ENCODE measurements at places on chromosomes 1 and 21. TPM values are rescaled to one million over a fixed set of nuclear protein-coding genes. Genes with fewer than 3 reads are reported as not detected.

DNA sequence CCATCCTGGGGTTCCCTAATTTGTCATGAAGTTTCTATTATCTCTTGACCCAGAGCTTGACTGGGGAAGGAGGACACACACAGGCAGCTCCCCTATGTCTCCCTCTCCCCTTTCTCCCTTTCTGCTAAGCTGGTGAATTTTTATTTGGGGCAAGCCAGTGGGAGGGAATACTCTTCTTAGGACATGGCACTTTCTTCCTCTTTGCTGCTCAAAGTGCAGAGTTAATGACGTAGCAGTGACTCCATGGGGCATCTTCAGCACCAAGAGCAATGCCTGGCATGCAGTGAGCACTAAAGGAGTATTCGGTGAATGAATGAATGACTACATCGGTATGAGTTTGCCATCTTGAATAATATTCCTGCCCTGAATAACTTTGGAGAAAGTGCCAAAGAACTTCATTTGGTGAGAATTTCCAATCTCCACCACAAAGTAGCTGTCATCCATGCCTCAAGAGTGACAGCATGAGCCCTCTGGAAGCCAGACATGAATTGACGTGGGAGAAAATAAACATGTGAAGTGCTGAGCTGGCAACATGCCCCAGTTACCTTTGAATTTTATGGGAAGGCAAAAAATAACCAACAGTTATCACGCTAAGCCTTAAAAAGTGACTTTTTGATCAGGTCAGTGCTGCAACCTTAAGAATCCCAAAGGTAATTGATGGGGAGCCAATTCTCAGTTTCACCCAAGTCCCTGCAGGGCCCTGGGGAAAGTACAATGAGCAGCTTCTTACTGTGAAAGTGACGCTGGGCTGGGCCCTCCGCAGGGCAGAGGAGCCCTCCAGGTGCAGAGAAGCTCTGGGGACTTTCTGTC is 22.1 kb upstream of the ATF3 start:
- H3K27ac ChIP-seq = no peak overlapping the region
- no peaks in the 10 kb centered on the region for H3K36me3 ChIP-seq
- no peaks in the 10 kb centered on the region for H3K27me3 ChIP-seq
- DNase-seq = no peak

TMEM81 gene
- 3.3 TPM for total RNA-seq

DNA sequence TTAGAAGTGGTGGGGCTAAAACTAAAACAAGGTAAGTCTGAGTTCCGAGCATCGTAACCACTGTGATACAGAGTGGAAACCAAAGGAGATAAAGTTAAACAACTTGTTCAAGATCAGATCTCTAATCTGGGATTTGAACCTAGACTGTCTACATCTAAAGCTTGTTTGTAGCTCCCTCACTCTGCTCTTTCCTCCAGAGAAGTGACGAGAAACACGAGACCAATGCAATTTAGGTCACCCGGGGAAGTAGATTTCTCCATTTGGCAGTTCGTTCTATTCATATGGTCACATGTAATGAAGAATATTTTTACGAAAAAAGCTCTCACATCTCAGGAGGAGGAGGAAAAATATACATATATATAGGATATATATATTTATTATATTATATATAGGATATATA is 1.8 kb downstream of the ADORA3 start:
- no peaks in the 10 kb centered on the region for H3K27me3 ChIP-seq
- no peaks in the 10 kb centered on the region for H3K4me1 ChIP-seq
- no peak for DNase-seq
- H3K36me3 ChIP-seq = no peaks in the 10 kb centered on the region

SPRR2G gene
- not detected for total RNA-seq

DNA sequence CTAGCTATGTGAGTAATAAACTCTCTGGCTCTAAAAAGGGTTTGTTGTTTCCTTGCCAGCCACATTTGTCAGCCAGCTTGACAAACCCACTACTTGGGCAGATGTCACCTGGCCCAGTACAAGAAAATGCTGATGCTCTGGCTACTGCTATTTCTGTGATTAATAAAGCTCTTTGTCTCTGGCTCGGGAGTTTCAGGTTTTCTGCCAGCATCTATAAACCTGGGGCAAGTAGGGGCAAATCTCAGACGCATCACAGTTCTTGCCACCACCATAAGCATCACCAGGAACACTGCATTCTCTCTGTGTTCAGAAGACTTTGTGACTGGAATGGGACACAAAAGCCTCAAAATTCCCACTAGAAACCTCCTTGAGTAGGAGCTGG is 2.5 kb downstream of the ITLN2 start:
- no peak for DNase-seq
- H3K4me1 ChIP-seq = no peaks in the 10 kb centered on the region
- H3K27ac ChIP-seq = no peak overlapping the region
- H3K27me3 ChIP-seq = no peaks in the 10 kb centered on the region
- H3K36me3 ChIP-seq = no peaks in the 10 kb centered on the region

DNA sequence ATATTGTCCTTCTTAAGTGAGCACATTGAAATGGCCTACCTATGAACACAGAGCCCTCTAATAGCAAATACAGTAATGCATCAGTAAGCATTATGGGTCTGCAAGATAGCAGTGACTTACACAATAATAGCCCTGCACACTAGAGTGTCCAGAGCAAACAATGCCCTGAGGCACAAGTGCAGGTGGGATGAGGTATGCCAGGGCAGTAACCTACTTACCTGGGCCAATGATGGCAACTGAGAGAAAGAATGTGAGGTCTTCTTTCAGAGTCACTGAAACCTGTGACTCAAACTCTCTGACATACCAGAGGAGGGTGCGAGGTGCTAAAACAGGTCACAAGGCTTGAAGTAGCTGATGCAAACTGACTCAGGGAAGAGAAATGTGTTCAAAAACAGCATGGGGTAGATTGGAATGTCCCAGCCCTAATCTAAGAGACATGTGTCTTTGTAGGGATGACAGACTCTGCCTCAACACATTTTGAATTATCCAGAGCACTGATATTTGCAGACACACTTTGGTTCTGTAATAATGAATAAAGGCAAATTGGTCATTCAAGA is 168.5 kb upstream of the RUNX1 start:
- H3K36me3 ChIP-seq = no peaks in the 10 kb centered on the region
- no peaks in the 10 kb centered on the region for H3K27me3 ChIP-seq
- DNase-seq = no peak
- no peak overlapping the region for H3K27ac ChIP-seq

BTBD8 gene
- 3.7 TPM for total RNA-seq

DNA sequence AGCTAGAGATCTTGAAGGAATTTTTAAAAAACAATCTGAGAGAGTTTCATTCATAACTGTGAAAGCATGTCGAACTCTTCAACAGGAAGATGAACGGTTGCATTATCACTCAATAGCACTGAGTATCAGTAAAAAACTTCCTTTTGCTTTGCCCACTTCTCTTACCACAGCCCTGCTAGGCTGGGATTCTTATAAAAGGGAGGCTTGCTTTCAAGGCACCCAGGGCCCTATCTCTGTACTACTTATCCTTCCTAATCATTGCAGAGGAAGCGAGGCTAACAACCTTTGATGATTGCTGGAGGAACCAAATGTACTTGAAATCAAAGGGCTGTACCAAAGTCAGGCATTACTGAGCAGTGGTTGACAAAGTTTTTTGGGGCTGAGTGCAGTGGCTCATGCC is 71.2 kb downstream of the SNRPE start:
- no peak for DNase-seq
- H3K27me3 ChIP-seq = no peaks in the 10 kb centered on the region
- H3K4me3 ChIP-seq = no peak overlapping the region
- no peaks in the 10 kb centered on the region for H3K36me3 ChIP-seq
- no peak overlapping the region for H3K27ac ChIP-seq

- H3K27ac ChIP-seq = no peak overlapping the region
- H3K36me3 ChIP-seq = no peaks in the 10 kb centered on the region
- H3K4me1 ChIP-seq = no peaks in the 10 kb centered on the region
- H3K4me3 ChIP-seq = no peak overlapping the region
Observed at GRCh38 chr1:39926343-39926793, 24.7 kb upstream of the MYCL start.

CD247 gene
- 1.6 TPM for total RNA-seq

GRCh38 chr1:14897997-14898645 is 255.4 kb upstream of the TMEM51 start:
- no peak for DNase-seq
- no peaks in the 10 kb centered on the region for H3K27me3 ChIP-seq
- H3K36me3 ChIP-seq = no peaks in the 10 kb centered on the region
- no peaks in the 10 kb centered on the region for H3K4me1 ChIP-seq
- no peak overlapping the region for H3K4me3 ChIP-seq
- no peak overlapping the region for H3K27ac ChIP-seq

DNA sequence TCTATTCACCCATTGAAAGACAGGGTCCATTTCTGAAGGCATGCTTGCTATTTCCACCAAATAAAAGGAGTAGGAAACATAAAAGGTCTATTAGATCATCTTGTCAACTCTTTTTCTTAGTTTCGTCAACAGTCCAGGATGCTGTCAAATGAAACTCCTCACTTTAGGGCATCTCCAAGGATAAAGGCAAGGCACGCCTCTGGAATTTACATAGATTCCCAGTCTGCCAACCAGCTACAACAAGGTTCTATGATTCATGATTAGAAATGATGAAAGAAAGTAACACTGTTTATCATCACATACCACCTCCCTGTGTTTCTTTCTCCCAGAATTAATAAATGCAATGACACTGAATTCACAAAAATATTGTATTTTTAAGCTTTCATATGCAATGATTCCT is 636.3 kb downstream of the LTN1 start:
- no peaks in the 10 kb centered on the region for H3K27me3 ChIP-seq
- H3K4me3 ChIP-seq = no peak overlapping the region
- no peaks in the 10 kb centered on the region for H3K4me1 ChIP-seq
- H3K36me3 ChIP-seq = no peaks in the 10 kb centered on the region
- DNase-seq = no peak

DNA sequence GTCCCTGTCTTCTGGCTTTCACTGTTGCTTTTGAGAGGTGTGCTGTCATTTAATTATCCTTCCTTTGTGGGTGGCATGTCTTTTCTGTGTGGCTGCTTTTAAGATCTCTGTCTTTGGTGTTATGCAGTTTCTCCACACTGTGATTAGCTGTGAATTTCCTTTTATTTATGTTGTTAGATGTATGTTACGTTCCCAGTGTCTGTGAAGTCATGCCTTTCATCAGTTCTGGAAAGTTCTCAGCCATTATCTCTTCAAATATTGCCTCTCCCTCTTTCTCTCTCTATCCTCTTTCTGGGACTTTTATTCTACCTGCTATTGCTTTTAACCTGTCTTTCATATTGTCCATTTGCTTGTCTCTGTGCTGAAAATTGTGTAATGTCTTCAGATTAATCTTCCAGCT is 21.0 kb upstream of the CSF3R start:
- H3K4me3 ChIP-seq = no peak overlapping the region
- no peaks in the 10 kb centered on the region for H3K4me1 ChIP-seq
- no peak overlapping the region for H3K27ac ChIP-seq
- no peaks in the 10 kb centered on the region for H3K36me3 ChIP-seq
- H3K27me3 ChIP-seq = no peaks in the 10 kb centered on the region

CBR3 gene
- total RNA-seq = 7.3 TPM

DNA sequence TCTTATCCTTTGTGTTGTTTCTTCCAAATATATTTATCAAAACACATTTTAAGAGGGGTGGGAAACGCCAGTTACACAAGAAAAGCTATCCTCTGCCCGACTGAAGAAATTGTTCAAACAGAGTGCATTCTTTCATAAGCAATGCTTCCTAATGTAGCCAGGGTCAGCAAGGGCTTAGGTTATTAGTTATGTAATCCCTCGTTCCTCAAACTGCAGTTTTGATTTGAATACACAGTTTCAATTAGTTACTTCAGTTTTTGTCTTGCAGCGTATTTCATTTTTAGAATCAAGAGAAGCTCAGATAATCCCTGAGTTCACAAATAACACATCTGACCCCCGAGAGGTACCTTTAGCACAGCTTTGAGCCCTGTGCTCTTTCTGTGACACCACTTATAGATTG is 141.7 kb upstream of the NRIP1 start:
- no peaks in the 10 kb centered on the region for H3K36me3 ChIP-seq
- H3K4me3 ChIP-seq = no peak overlapping the region
- H3K27ac ChIP-seq = no peak overlapping the region
- no peak for DNase-seq
- H3K27me3 ChIP-seq = no peaks in the 10 kb centered on the region

- H3K4me1 ChIP-seq = no peaks in the 10 kb centered on the region
- no peak for DNase-seq
- H3K27me3 ChIP-seq = no peaks in the 10 kb centered on the region
- H3K4me3 ChIP-seq = no peak overlapping the region
Observed at GRCh38 chr1:30868833-30869435, 39.6 kb downstream of the SDC3 start.

UTS2 gene
- not detected for total RNA-seq

AJAP1 gene
- total RNA-seq = 2.0 TPM

OR2M4 gene
- total RNA-seq = not detected

THEM5 gene
- total RNA-seq = not detected

DNA sequence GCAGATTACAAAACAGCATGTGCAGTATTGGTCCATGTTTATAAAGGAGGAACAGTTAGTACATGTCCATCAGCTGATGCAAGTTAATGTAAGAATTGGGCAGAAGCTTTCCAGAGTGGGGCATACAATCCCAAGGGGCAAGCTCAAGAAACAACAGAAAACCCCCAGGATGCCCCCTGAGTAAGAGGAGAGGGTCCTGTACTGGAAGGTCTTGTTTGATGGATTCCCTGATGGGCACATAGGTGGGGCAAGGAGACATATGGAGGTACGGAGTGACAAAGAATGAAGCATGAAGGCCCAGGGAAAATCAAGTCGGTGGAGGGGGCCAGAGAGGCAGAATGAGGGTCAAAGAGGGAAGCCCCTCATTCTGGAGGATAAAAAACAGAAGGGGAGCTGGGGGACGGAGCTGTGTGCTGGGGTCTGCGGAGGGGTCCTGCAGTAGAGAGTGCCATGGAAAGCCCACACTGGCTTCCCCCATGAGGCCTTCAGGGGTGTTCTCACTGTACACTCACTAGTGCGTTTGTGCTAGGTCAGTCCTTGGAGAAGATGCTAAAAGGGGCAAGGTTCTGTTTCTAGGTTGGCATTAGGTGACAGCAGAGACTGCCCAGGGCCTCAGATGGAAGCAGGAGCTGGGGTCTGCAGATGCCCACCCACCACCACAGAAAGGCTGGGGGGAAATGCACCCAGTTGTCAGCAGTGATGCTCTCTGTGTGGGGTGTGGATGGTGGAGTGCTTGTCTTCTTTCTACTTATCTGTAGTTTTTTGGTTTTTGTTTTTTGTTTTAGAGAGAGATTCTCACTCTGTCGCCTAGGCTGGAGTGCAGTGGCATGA is 12.5 kb upstream of the MATN1 start:
- no peaks in the 10 kb centered on the region for H3K27me3 ChIP-seq
- no peak overlapping the region for H3K27ac ChIP-seq
- no peaks in the 10 kb centered on the region for H3K36me3 ChIP-seq
- H3K4me1 ChIP-seq = no peaks in the 10 kb centered on the region

GBP1 gene
- total RNA-seq = 57.9 TPM

ILDR2 gene
- total RNA-seq = 2.8 TPM

RHCE gene
- total RNA-seq = not detected

- no peak for DNase-seq
- H3K27me3 ChIP-seq = no peaks in the 10 kb centered on the region
- H3K27ac ChIP-seq = no peak overlapping the region
- no peaks in the 10 kb centered on the region for H3K4me1 ChIP-seq
- H3K4me3 ChIP-seq = no peak overlapping the region
- H3K36me3 ChIP-seq = no peaks in the 10 kb centered on the region
Observed at GRCh38 chr1:167440345-167440744, 78.0 kb downstream of the CD247 start.
